ENCODE measurements at places on chromosomes 16 and 17.

GRCh38 chr16:3259836-3260235, 3.4 kb upstream of the MEFV start:
- DNase-seq: no peak

DNA sequence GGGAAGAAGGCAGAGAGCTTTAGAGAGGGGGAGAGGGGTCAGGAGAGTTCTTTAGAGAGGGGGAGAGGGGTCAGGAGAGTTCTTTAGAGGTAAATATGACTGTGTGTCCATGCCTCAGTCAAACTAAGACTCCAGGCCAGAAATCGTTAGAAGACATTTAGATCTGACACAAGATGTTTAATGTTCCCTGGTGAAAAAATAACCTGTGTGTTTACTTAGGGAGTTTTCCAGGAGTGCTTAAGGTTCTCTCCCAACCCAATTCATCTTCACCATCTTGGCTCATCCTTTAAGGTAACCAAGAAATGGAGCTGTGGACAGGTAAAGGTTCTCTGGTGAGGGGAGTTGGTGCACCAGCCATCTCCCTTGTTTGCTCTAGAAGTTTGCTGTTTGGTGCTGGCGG, 9.8 kb downstream of the CBX4 start:
- no peak for DNase-seq

DNA sequence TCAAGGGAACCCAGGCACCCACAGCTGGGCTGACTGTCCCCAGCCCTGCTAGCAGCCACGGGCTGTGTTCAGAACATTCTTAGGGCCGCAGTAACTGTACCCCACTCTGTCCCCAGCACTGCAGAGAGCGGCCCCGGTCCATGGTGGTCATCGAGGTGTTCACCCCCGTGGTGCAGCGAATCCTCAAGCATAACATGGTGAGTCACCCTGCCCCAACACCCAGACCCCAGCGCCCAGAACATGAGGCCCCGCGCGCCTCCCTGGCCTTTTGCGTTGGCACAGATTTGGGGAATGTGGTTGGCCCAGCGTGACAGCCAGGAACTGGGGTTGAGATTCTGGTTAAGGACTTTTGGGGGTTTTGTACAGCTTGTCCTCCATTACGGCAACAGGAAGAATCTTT, 114.9 kb upstream of the PLCG2 start:
- DNase-seq: no peak

- DNase-seq: no peak
Measured at GRCh38 chr16:57828272-57829161, 26.2 kb upstream of the KIFC3 start.

DNA sequence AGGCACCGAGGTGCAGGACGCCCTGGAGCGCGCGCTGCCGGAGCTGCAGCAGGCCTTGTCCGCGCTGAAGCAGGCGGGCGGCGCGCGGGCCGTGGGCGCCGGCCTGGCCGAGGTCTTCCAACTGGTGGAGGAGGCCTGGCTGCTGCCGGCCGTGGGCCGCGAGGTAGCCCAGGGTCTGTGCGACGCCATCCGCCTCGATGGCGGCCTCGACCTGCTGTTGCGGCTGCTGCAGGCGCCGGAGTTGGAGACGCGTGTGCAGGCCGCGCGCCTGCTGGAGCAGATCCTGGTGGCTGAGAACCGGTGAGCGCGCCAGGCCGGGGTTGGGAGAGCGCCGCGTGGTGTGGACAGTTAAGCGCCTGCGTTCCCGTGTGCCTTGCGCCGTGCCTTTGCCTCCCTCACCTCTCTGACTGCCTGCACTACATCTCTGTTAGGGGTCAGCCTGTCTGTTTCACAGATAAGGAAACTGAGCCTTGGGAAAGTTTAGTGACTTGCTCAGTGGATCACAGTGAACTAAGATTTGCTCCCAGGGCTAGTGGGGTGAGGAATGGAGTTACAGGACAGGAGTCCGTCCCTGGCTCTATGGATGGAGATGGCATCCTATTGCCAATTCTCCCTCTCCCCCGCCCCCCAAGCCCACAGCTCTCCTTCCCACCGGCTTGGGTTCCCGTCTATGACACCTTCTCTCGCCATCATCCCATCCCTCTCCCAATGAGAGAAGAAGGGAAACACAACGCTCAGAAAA, 880 bp downstream of the SARM1 start:
- DNase-seq: no peak

DNA sequence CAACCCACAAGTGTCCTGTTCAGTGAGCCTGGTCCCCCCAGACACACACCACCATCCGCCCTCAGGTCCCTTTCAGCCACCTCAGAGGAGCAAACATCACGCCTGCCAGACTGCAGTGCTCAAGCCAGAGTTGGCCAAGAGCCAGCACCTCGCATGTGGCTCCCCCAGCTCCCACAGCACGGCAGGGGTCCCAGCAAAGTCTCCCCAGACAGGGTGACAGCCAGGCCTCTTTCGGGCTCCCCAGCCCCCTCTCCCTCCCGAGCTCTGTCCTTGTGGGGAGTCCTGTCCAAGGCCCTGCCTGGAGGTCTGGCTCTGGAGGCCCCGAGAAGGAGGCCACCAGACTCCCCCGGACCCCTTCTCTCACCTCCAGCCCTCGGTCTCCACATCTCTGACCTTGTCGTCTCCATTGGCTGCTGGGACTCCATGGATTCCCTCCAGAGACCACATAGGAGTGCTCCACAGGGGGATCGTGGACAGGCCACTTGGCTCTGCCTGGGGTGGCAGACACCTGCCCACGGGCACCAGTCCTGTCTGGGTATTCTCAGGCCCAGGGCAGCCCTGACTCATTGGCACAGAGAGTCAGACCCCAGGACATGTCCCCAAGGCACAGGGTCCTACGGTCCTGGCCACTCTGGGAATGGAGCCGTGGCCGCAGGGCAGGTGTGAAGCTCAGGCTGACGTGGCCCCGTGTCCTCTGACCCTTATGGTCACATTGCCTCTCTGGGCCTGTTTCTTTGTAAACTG, 1.8 kb upstream of the MYADML2 start:
- no peak for DNase-seq

DNA sequence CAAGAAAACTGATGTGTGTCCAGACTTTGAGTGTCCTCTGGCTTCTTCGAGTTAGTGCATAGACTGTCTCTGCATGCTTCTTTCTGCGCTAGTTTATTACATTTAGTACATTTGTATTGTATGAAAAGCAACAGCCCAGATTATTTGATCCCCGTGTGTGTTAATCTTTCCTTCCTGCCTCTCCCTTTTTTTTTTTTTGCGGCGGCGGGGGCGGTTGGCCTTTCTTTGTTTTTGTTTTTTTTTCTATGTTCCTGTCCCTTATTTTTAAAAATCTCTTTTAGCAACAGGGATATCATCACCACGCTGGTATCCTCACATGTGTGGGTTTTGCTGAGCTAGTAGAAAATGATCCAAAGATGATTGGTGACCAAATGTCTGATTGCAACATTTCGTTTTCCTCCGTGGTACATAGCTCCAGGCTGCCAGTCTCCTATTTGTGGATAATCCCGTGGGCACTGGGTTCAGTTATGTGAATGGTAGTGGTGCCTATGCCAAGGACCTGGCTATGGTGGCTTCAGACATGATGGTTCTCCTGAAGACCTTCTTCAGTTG, 9.4 kb downstream of the SCPEP1 start:
- no peak for DNase-seq

DNA sequence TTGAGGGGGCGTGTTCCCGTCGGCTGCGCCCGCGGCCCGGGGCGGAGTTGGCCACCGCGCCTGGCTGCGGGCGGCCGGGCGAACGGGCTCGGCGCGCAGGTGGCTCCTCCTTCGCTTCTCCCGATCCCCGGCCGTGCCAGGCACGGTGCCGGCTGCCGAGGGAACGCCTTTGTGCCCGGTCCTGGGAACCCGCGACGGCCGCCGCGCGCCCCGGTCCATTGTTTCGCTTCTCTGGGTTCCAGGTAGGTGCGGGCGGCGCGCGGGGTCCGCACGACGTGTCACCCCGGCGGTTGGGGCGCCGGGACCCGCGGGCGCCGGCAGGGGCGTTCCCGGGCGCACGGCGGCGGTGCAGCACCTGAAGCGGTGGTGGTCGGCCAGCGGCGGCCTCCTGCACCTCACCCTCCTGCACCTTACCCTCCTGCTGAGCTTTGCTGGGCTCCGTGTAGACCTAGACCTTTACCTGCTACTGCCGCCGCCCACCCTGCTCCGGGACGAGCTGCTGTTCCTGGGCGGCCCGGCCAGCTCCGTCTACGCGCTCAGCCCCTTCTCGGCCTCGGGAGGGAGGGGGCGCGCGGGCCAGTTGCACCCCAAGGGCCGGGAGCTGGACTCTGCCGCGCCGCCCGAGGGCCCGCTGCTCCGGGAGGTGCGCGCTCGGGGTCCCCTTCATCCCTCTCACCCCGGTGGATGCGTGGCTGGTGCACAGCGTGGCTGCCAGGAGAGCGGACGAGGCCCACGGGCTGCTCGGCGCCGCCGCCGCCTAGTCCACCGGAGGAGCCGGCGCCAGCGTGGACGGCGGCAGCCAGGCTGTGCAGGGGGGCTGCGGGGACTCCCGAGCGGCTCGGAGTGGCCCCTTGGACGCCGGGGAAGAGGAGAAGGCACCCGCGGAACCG, 99.9 kb downstream of the EFCAB13 start:
- no peak for DNase-seq

DNA sequence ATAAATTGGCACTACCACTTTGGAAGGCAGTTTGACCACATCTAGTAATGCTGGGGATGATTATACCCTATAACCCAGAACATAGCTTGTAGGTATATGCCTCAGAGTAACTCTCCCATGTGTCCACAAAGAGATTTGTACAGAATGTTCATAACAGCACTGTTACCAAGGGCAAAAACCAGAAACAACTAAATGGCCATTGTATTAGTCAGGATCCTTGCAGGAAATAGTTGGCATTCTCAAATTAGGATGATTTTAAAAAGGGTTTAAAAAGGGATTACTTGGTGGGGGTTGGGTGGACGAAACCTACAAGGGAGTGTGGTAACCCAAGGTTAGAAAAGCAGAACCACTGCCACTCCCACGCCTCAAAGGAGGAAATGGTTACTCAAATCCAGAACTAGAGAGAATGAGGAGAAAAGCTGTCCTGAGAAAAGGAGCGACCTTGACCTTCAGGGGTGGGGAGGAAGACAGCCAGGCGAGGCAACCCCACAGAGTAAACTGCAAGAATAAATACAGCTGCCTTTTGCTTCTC, 2.1 kb downstream of the CPPED1 start:
- DNase-seq: peak; percentile 84

DNA sequence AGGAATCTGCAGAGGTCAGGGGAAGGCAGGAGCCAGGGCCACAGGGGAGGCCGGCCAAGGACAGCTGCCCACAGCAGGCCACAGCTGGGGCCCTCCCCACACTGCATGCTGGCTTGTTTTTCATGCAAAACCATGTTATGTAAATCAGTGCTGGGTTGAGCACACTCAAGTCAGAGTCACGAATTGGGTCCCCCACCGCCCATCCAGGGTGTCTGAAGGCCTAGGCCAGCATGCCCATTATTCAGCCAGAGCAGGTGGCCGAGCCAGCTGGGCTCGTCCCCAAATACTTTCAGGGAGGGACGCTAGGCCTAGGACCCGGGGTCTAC, 51.2 kb upstream of the TOB1 start:
- DNase-seq: no peak

- peak; percentile 50 for DNase-seq
Measured at GRCh38 chr17:50423553-50424159, 2.4 kb upstream of the ACSF2 start.

- DNase-seq: no peak
Measured at GRCh38 chr16:77784441-77785372, 3.7 kb upstream of the VAT1L start.

DNA sequence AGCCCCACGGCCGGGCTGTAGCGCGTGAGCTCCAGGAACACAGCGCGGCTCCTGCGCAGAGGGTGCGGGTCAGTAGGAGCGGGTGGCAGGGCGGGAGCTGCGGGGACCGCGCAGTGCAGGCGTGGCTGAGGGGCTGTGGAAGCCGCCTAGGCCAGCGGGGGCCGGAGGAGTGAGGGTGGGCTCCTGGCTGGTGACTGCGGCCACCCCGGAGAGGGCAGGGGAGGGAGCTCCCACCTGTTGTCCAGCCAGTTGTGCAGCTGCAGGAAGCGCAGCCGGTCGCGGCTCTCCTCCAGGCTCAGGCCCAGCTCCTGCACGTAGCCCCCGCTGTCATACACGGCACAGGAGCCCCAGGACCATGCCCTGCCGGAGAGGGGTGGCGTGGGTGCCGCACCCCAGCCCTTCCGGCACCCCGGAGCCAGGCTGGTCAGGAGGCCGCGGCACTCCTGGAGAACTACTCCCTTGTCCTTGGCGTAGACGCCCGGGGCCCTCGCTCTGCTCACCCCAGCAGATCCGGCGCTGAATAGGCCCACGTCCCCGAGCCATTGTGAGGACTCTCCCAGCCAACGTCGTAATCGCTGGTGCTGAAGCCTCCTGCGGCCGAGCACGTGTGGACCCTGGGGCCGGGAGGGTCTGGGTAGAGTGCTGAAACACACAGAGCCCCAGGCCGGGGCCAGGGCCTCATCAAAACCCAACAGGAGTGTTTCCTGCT, 43.9 kb downstream of the TSC2 start:
- no peak for DNase-seq

DNA sequence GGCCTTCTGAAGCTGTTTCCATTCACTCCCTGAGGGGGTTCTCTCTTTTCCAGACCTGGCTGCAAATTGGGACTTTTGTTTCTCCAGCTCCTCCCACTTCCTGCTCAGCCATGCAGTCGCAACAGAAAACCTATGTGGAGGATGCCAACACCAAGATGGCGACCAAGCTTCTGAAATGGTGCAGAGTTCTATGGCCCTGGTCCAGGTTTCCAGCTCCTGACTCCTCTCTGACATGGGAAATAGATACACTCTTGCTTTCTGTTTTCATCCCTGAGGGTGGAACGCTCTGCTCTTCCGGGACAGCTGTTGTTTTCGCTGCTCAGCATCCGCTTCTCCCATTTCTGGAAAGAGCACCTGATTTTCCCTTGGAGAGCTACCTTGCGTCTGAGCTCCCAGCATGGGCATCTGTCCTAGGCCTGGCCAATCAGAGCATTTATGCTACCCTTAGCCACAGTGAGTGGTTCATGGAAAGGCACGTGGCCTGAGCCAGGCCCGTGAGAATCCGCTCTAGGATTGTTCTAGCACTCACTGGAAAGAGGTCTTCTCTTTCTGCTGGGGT, 8.1 kb downstream of the GPRC5B start:
- DNase-seq: no peak

- peak; percentile 63 for DNase-seq
Measured at GRCh38 chr17:58006560-58006923, 504 bp downstream of the SRSF1 start.

- DNase-seq: no peak
Measured at GRCh38 chr16:82886146-82886545, 259.4 kb downstream of the CDH13 start.

- DNase-seq: no peak
Measured at GRCh38 chr17:83202002-83203000, 122.9 kb downstream of the METRNL start.

GRCh38 chr17:68572138-68572842, 28.9 kb downstream of the FAM20A start:
- no peak for DNase-seq

DNA sequence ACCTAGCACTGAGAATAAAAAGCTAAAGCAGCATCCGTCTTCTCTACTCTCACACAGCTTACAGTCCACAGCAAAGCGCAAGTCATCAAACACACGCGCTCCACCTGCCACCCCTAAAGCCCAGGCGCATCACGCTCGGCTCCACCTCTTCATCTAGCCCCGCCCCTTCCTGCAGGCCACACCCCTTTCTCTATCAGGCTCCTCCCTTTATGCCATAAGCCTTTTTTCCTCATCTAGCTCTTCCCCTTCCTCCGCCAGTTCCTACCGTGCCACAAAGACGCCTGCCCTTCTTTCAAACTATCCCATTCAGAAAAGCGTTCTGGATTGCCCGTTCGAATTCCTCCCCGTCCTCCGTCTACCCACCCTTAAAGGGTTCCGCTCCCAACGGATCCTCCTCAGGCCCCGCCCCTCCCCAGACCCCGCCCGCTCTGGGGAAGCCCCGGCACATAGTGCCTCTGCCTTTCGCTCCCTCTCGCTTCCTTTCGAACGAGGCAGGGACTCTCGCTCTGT, 417 bp downstream of the C16orf46 start:
- peak; percentile 76 for DNase-seq
